Naive B cell (primary cell): ENCODE measurements at places on chromosomes 3 and 15. TPM values are rescaled to one million over a fixed set of nuclear protein-coding genes. Genes with fewer than 3 reads are reported as not detected.
A peak's percentile ranks its signal among the peaks of the same experiment; 100 is the strongest.

DNA sequence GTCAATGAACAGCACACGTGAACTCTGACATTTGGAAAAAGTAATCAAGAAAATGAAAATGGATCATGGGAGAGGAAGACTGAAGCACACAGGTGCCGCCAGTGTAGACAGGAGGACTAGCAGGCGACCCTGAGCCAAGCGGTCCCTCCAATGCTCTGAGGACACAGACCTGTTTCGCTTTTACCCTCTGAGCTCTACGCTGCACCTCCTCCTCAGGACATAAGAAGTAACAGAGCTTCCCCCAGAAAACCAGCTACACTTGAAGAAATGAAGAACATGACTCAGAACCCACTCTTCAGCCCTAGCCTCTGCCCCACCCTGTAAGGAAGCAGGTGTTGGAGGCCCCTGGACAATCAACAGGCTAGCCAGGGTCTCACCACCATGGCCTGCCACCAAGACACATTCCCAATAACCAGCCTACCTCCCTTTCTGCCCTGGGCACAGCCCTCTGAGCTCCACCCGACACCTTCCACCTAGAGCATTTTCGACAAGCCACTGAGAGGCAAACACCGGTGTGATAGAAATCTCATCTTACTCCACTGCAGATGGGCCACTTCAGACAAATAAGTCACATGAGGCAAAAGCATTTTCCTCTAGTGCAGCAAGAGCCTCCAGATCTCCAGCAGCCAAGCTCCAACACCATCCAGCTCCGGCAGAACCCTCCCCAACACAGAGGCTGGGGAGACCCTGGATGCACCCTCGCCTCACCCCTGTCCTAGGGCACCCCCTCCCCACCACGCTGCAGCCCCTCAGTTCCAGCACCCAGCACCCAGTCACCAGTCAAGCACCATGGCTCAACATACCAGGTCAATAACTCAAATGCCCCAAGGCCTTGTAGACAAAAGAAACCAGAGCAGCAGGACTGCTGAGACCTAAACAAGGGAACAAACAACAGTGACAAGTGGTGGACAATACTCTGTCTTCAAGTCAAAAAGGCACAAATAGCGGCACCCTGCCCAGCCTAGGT is 11.4 kb downstream of the FAM174B start:
- DNase-seq, result no peak
- no peaks in the 10 kb centered on the region for H3K4me1 ChIP-seq
- no peak overlapping the region for H3K4me3 ChIP-seq
- H3K27me3 ChIP-seq, result peaks cover 17% of the 10 kb centered on the region
- H3K36me3 ChIP-seq, result no peaks in the 10 kb centered on the region

DNA sequence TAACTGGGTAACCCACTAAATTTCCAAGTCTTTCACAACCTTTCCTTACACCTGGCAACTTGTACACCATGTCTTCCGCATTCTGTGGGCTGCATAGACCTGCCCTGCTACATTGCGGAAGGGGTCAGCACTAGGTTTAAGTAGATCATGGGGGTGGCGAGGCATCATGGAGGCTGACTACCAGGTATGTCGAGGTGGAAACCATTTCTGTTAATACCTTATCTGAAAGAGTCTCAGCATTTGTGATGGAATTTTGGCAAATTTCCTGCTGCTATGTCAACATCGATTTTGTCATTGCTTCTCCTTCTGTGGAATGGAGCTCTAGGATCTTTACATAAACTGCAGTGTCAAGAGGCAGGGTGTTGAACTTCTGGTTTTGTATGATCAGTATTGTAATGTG is 187.2 kb downstream of the GHSR start:
- H3K4me1 ChIP-seq, result no peaks in the 10 kb centered on the region

GRCh38 chr3:184927796-184928315 is 115.9 kb downstream of the VPS8 start:
- no peaks in the 10 kb centered on the region for H3K27me3 ChIP-seq
- DNase-seq, result no peak
- H3K4me3 ChIP-seq, result no peak overlapping the region
- H3K4me1 ChIP-seq, result no peaks in the 10 kb centered on the region
- H3K36me3 ChIP-seq, result peaks cover 25% of the 10 kb centered on the region
- no peak overlapping the region for H3K27ac ChIP-seq

GRCh38 chr3:182330646-182331045 is 462.7 kb upstream of the ATP11B start:
- DNase-seq, result no peak
- H3K4me1 ChIP-seq, result no peaks in the 10 kb centered on the region
- no peak overlapping the region for H3K4me3 ChIP-seq
- no peak overlapping the region for H3K27ac ChIP-seq

GRCh38 chr15:51252671-51253070 is 85.7 kb downstream of the CYP19A1 start:
- peaks cover 21% of the 10 kb centered on the region for H3K27me3 ChIP-seq
- DNase-seq, result no peak
- H3K4me1 ChIP-seq, result no peaks in the 10 kb centered on the region
- H3K27ac ChIP-seq, result no peak overlapping the region
- peaks cover 8% of the 10 kb centered on the region for H3K36me3 ChIP-seq

DNA sequence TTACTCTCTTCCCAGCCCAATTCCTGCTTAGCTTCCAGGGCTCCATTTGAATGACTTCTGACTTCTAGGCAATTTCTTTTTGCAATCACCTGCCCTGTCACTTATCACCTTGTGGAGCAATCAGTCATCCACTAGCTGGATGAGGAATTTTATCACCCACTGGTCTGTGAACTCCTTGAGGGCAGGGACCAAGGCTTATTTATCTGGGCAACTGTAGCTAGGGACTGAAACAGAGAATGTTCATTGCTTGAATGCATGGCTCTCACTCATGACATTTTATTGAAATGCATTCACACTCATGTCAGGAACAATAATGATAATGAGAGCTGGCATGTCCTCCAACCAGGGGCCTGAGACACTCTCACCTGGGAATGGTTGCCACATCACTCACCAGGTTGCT is 15.5 kb downstream of the TNFAIP8L3 start:
- no peak overlapping the region for H3K4me3 ChIP-seq
- H3K27ac ChIP-seq, result no peak overlapping the region
- H3K36me3 ChIP-seq, result no peaks in the 10 kb centered on the region
- DNase-seq, result no peak
- H3K4me1 ChIP-seq, result peaks cover 11% of the 10 kb centered on the region

- H3K36me3 ChIP-seq, result no peaks in the 10 kb centered on the region
- peak overlapping the region; percentile 98 for H3K27ac ChIP-seq
- peak; percentile 78 for DNase-seq
- H3K4me1 ChIP-seq, result peaks cover 36% of the 10 kb centered on the region
- peak overlapping the region; percentile 73 for H3K4me3 ChIP-seq
Measured at GRCh38 chr3:30502742-30503073, 103.7 kb upstream of the TGFBR2 start.

DNA sequence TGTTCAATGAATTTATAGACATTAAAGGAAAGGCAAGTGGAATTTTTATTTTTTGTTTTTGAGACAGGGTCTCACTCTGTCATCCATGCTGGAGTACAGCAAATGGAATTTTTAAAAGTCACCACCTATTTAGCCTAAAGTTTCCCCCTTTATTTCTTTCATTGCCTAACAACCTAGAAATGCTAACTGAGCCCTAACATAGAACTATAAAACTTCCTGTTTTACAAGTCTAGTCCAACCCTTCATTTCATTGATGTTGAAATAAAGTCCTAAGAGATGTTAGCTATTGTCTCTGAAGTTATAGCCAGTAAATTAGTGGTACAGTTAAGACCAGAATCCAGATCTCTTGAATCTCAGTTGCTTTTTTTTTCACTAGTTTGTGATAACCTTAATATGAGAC is 39.0 kb downstream of the MAPK6 start:
- no peaks in the 10 kb centered on the region for H3K4me1 ChIP-seq
- H3K36me3 ChIP-seq, result peaks cover 9% of the 10 kb centered on the region
- DNase-seq, result no peak
- H3K27ac ChIP-seq, result peak overlapping the region; percentile 16
- H3K27me3 ChIP-seq, result no peaks in the 10 kb centered on the region

- no peaks in the 10 kb centered on the region for H3K36me3 ChIP-seq
- no peaks in the 10 kb centered on the region for H3K4me1 ChIP-seq
- H3K27me3 ChIP-seq, result no peaks in the 10 kb centered on the region
- no peak overlapping the region for H3K4me3 ChIP-seq
- peak overlapping the region; percentile 33 for H3K27ac ChIP-seq
Measured at GRCh38 chr15:38689522-38689921, 124.9 kb upstream of the RASGRP1 start.

DNA sequence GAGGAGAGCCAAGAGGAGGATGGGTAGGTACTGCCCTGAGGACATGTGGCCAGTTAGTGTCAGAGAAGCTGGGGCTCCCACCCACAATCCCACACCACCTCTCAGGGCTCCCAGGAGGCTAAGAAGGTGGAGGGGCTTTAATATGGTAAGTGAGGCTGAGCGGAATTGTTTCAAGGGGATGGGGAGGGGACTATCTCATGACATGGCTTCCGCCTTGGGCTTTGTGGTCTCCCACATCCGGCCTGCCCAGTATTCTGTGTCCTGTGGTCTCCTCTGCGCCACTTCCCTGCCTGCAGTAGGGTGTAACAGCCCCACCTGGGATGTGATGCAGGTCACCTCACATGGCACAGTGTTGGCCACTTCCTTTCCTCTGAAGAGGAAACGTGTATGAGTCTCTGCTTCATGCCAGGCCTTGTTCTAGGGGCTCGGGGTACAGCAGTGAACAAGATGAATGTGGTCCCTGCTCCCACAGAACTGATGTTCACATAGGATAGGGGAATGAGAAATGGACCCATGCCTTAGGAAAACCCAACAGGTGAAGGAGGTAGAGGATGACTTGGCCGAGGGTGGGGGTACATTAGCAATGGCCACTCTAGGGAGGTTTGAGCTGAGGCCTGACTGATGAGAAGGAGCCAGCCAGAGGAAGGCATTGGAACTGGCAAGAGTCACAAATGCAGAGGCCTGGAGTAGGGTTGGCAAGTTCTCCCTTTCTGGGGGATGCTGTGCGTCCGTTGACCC is 3.2 kb downstream of the NEIL1 start:
- peak; percentile 98 for DNase-seq
- peak overlapping the region; percentile 100 for H3K27ac ChIP-seq
- peak overlapping the region; percentile 88 for H3K4me3 ChIP-seq
- peaks cover 6% of the 10 kb centered on the region for H3K36me3 ChIP-seq

DNA sequence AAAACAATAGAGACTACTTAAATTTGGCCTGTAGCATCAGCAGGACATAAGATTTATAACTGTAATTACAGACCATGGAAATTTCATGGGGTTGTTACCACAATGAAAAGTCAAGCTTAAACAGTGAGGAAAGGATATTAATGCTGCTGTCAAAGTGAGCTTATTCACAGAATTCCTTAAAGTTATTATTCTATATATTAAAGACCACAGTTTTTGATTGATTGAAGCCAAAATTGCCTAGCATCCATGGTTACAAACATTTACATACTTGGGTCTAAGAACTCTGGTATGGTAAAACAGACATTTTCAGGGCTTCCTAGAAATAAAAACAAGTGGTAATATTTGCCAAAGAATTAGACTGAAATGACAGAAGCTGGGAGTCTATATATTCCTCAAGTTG is 248.6 kb downstream of the ATP8B4 start:
- no peaks in the 10 kb centered on the region for H3K27me3 ChIP-seq
- H3K27ac ChIP-seq, result no peak overlapping the region
- no peaks in the 10 kb centered on the region for H3K36me3 ChIP-seq
- H3K4me1 ChIP-seq, result no peaks in the 10 kb centered on the region

- H3K27me3 ChIP-seq, result no peaks in the 10 kb centered on the region
- H3K4me3 ChIP-seq, result no peak overlapping the region
- no peak overlapping the region for H3K27ac ChIP-seq
- H3K4me1 ChIP-seq, result no peaks in the 10 kb centered on the region
- no peaks in the 10 kb centered on the region for H3K36me3 ChIP-seq
Measured at GRCh38 chr3:98721776-98722175, 41.4 kb upstream of the ST3GAL6 start.

HYPK gene
- polyA plus RNA-seq, result 13.7 TPM

GALNT15 gene
- polyA plus RNA-seq, result not detected

ITPKA gene
- polyA plus RNA-seq, result not detected

DTX3L gene
- polyA plus RNA-seq, result 29.7 TPM

FBXO40 gene
- 0.04 TPM for polyA plus RNA-seq
